Activated T-cell treated with anti-CD3 and anti-CD28 coated beads, Interleukin-2, amount 50 U/mL, for 4 hours (primary cell): ENCODE measurements at places on chromosomes 6 and 20.

DNA sequence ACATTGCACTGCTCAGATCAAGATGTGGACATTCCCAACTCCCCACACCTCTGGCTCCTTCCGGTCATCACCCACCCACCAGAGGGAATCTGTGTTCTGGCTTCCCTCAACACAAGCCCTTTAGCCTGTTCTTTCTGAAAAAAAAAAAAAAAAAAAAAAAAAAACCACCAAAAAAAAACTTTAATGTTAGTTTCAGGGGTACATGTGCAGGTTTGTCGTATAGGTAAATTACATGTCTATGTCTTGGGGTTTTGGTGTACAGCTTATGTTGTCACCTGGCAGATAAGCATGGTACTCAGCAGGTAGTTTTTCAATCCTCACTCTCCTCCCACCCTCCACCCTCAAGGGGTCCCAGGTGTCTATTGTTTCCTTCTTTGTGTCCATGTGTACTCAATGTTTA, 135.8 kb upstream of the FOXA2 start:
- no peak for DNase-seq

DNA sequence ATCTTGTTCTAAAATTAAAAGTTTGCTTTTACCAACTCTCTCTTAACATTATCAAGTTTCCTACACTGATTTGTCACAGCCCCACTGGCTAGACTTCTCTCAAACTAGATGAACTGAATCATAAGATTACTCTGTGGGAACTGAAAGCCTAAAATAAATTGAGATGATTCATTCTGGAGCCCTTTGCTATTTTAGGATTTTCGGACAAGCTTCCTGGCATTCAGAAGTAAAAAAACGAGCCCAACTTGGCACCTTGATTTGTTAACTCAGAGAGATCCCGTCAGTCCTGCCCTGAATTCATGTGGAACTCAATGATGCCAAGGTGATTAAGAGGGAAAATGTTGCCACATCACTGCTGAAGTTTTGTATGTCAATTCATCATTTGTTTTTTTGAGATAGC, 122.0 kb upstream of the NRSN1 start:
- DNase-seq: no peak

DNA sequence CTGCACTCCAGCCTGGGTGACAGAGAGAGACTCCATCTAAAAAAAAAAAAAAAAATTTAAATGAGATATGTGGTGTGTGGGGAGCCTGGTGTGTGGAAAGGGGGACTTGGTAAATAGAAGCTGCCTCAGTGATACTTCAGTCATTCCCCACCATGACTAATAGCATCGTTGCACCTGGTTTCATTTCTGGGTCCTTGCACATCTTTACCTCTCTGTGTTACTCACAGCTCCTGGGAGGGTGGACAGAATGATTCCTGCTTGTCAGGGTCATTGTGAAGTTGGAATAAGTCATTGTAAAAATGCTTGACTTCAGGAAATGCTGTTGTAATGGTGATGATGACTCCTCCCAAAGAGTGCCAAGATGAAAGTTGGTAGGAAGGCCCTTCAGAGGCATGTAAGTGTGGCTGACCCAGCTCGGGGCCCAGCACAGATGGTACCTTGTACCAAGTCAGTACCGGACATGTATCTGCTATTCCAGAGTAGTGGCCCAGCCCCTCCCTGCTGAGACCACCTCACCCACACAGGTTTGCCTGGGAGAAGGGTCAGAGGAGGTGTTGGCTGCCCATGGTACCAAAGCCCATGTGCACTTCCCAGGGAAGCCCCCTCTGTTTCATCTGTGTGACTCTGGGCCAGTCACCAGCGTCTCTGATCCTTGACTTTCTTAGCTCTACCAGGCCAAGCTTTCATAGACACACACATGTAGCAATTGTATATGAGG, 48.4 kb downstream of the PLAGL2 start:
- no peak for DNase-seq

DNA sequence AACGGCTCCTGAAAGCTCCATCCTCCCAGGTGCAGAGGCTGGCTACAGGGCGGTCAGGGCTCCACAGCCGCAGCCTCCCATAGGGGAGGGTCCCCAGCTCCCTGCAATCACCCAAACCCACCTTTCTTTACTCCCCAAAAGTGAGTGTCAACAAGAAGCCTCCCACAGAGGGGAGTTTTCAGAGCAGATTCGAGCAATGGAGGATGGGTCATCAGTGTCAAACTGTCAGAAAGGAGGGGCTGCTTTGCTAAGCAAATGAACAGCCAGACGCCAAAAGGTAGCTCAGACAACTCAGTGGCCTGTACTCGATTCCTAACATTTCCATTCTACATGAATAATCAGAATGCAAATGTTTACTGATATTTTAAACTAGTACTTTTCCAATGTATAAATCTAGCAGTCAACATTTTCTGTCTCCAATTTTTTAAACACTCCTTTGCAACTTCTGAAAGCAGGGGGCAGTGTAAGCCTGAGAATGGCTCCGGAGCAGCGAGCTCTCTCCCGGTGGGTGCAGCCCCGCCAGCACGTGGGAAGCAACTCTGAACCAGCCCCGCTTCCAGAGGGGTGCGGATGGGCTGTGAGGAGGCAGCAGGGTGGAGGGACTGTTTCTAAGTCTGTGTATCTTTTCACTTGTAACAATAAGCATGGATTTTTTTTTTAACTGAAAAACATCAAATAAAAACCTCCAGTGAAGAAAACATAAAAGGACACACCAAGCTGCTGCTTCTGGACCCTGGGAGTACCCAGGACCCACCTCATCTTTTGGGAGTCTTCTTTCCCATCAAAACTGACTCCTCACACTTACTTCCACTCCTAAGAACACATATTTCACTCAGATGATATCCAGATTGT, 54.9 kb downstream of the TAF4 start:
- DNase-seq: peak; percentile 61

- DNase-seq: no peak
Observed at GRCh38 chr6:1424306-1424927, 35.0 kb downstream of the FOXF2 start.

- no peak for DNase-seq
Observed at GRCh38 chr20:1293641-1294379, 27.7 kb downstream of the SNPH start.

GRCh38 chr20:10402938-10403608, 30.9 kb downstream of the MKKS start:
- DNase-seq: no peak

GRCh38 chr20:10857352-10858070, 183.7 kb upstream of the JAG1 start:
- DNase-seq: no peak

- DNase-seq: no peak
Observed at GRCh38 chr20:59013959-59014608, 5.1 kb upstream of the TUBB1 start.

DNA sequence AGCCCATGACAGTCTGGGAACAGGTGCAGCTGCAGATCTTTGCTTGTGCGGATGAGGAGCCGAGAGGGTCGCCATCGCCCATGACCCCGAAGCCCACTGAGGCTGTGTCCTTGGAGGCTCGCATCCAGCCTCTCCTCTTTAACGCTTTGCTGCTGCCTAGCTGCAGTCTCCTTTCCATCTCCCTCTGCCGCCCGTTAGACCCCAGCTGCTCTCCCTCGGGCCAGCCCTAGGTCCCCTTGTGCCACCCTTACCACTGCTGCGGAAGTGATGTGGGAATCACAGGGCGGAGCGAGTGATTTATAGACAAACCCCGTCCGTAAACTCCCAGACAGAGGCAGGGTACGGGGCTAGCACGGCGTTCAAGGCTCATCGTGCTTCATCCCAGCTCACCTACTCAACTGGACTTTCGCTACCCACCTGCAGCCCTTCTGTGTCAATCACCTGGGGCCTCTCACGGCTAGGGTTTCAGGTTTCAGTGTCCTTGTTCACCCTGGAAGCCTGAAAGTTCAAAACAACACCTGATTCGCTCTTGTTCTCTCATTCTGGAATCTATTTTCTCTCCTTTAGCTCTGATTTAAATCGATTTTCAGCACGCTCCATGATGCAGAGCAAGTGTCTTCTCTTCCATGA, 76.1 kb downstream of the PAX1 start:
- no peak for DNase-seq

GRCh38 chr20:1466211-1467081, at the start of gene NSFL1C:
Gene NSFL1C, minus strand, starts transcription at chr20:1466849. Its CDS starts 25 bp downstream, at chr20:1466824.
- DNase-seq: peak; percentile 98

DNA sequence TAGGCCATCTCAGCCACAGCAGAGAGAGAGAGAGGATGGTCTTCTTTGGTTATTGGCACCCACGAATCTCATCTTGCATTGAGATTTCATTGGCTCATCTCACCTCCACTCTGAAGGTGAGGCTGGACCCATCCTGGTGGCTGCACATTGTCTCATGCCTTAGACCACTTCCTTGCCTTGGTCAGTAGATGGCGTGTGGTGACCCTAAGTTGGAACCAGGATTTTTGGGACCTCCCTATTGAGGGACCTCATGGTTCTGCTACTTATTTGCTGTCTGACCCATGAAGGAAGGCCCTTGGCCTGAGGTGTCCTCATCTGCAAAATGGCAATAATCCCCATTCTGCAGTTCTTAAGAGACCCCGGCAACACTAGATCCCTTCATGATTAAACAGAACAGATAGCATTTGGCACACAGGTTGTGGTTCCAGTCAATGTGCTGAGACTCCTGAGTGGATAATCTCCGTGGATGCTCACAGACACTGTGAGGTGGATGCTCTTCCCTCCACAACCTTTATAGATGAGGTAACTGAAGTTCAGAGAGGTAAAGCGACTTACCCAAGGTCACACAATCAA, 21.5 kb upstream of the AAR2 start:
- DNase-seq: no peak

DNA sequence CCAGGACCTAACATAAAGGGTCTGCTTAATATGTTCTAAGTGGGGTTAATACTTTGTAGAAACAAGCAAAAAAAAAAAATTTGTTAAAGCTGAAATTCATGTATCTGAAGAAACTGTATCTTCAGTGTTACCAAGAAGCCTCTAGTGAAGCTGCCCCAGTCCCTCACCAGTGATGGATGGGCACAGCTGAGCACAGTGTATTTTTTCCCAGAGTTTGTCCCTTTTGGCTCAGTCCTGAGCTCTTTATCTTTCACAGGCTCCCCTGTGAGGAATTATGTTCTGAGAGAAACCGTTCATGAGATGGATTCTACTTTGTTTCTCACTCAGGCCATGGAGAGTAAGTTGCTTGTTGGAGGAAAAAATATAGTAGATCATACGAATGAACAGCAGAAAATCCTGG, 38.4 kb downstream of the KIF3B start:
- no peak for DNase-seq

DNA sequence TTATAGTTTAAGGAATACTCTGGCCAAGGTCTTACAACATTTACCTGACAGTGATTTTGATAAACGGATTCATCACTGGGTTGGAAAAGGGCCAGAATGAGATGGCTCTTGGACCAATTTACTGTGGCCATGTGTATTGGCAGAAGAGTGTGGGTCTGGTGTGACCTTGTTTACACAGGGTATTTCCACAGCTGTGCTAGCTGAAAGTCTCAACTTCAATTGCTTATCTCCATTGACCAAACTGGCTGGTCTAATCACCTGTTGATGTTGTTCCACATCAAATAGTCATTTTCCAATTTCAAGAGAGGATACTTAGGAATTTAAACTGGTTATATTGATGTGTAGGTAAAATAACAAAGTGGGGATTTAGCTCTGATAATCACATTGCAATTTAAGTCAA, 501.6 kb upstream of the MAP3K7 start:
- no peak for DNase-seq

DNA sequence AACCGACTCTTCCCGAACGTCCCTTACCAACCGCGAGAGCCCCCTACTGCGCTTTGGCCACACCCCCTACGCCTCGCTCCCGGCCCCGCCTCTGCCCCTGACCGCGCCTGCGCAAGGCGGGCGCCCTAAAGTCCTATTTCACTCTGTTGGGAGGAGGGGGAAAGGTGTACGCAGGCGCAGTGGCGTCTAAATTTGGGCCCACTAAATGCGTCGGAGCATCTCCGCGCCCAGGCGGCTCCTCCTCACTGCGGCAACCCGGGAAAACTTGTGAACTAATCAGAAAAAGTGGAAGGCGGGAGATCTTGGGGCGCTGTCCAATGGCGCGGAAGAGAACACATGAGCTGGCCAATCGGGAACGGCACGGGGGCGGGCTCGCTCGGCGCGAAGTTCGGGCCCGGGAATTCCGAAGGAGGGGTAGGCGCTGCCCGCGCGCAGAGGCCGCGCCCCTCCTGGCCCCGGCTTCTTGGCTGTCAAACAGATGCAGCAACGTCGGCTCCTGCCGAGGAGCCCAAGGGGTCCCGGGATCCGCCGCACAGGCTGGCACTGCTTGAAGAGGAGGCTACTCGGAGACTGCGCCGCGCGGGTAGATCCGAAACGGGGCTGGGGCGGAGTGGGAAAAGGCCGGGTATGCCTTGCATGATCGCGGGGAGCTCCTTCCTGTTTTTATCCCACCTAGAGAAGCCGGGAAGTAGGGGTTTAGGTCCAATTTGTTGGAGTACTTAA, at the start of gene TCF19:
TCF19 (plus strand) TSS at position 450 of the 723 bp plus-strand sequence. CDS start 881 bp downstream, outside the sequence.
- DNase-seq: peak; percentile 99

DNA sequence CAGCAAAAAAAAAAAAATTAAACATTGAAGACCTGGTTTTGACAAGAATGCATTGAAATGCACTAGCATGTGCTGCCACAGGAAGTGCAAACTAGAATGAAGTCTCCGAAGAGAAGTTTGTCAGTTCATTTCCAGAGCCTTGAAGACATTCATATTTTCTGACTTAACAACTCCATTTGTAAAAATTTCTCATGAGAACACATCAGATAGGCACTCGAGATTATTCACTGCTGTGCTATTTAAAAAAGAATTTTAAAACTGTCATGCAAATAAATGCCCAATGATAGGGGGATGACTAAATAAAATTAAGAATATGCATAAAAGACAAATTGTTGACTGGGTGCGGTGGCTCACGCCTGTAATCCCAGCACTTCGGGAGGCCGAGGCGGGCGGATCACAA, 394.6 kb upstream of the JARID2 start:
- DNase-seq: no peak

DNA sequence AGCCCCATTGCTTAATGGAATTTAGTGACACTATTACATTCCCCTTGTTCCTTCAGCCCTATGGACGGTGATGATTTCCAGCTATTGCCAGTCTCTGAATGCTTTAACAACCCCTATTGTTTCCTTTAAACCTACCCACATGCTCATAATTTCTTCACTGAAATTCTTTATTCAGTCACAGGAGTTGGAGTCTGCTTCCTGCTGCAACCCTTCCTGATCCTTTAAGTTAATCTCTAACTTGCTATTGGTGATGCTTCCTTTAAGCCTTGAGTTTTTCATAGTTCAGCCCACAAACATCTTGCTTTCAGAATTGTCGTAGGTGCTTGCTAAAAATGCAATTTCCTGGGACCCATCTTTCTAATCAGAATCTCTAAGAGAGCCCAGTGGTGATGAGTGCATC, 66.3 kb upstream of the TNFAIP3 start:
- DNase-seq: no peak

GRCh38 chr6:169159331-169159730, 94.3 kb downstream of the THBS2 start:
- DNase-seq: no peak

DNA sequence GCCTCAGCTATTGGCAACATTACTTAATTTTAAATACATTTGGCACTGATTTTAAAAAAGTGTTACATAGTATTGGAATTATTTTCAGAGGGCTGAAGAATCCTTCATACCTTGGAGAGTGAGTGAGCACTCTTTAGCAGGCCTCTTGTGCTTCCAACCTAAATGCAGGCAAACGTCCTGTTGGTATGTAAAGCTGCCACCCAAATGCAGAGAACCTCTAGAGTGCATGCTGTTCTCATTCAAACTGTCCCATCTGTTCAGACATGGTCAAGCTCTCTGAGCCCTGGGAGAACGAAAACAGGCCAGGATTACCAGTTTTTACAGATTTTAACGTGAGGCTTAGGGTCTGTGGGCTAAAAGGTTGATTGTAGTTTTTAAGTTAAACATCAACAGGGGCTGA, 378.0 kb upstream of the FLRT3 start:
- no peak for DNase-seq

GRCh38 chr6:89071036-89071435, 9.5 kb upstream of the PNRC1 start:
- no peak for DNase-seq
